ENCODE measurements at places on chromosomes 1 and 21.

GRCh38 chr1:182185842-182186756 lies 124.6 kb upstream of the ZNF648 start:
- DNase-seq = no peak

GRCh38 chr1:222240536-222241181 lies 307.2 kb downstream of the HHIPL2 start:
- DNase-seq = no peak

GRCh38 chr1:183480971-183481441 lies 8.7 kb downstream of the SMG7 start:
- no peak for DNase-seq

DNA sequence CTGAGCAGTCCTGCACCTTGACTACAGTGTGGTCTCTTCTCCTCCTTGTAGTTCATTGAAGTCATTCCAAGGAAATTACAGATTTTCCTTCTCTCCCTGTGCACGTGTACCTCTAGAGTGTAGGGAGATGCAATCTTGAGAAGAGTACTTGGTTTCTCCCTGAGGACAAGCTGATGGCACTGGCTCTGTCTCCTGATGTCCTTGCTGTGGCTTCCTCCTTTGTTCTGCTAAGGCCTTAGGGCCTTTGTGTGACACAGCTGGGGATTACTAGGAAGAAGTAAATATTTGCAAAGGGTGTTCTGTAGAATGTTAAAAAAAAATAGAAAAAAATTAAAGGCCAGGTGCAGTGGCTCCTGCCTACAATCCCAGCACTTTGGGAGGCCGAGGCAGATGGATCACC lies 66.2 kb upstream of the APOBEC4 start:
- no peak for DNase-seq

GRCh38 chr1:29410476-29410875 lies 174.2 kb downstream of the PTPRU start:
- DNase-seq = no peak

GRCh38 chr21:33587792-33588484 lies 546 bp downstream of the DONSON start:
- peak; percentile 34 for DNase-seq

GRCh38 chr21:22438428-22439086 lies 1440.3 kb downstream of the NCAM2 start:
- DNase-seq = no peak

DNA sequence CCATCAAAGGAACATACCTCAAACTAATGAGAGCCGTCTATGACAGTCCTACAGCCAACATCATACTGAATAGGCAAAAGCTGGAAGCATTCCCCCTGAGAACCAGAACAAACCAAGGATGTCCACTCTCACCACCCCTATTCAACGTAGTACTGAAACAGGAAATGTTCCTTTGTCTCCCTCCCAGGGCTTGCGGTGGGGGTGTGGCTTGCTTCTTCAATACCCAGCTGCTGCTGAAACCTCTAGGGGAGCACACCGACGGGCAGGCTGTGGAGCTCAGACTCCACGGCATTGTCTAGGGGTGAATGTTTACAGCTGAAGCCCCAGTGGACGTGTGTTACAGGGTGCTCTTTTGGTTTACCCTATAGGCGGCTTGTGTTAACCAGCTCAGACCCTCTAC lies 30.5 kb upstream of the B3GALT2 start:
- DNase-seq = no peak

- DNase-seq = no peak
Measured at GRCh38 chr1:100538913-100539835, 1.2 kb downstream of the GPR88 start.

DNA sequence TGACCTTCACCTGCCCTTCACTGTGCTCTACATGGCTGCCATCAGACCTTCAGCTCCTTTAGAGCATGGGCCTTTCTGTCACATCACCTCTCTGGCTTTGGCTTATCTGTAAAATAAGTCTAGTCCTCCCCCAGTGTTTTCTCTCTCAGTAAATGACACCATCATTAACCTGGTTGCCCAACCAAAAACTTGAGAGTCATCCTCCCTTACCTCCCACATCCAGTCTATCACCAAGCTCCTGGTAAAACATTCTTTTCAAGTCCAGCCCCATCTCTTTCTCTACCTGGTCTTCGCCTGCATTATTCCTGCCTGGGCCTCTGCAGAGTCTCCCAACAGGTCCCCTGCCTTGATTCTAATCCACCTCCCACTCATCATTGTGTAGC lies 13.1 kb downstream of the SLC26A9 start:
- no peak for DNase-seq

DNA sequence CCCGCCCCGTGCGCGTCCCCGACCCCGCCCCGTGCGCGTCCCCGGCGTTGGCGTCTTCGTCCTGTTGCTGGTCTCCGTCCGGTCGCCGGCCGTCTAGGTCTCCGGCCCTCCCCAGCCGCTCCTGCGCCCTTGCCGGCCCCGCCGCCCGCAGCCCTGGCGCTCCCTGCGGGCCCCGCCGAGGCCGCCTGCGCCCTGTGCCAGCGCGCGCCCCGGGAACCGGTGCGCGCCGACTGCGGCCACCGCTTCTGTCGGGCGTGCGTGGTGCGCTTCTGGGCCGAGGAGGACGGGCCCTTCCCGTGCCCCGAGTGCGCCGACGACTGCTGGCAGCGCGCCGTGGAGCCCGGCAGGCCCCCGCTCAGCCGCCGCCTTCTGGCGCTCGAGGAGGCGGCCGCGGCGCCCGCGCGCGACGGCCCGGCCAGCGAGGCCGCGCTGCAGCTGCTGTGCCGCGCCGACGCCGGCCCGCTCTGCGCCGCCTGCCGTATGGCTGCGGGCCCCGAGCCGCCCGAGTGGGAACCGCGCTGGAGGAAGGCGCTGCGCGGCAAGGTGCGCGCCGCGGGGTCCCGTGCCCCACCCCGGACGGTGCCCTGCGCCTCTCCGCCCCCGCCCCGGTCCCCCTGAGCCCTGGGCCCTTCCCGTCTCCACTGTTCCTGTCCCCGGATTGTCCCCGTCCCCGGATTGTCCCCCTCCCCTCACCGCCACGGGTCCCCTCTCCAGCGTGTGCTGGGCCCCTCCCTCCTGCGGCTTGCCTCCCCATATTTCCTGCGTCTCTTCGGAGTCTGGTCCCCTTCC lies at the start of gene RNF187:
TSS of gene RNF187 (plus strand) at position 47 of the 789 bp plus-strand sequence.
- DNase-seq = peak; percentile 72

- no peak for DNase-seq
Measured at GRCh38 chr1:31373897-31374486, 1.1 kb upstream of the FABP3 start.

DNA sequence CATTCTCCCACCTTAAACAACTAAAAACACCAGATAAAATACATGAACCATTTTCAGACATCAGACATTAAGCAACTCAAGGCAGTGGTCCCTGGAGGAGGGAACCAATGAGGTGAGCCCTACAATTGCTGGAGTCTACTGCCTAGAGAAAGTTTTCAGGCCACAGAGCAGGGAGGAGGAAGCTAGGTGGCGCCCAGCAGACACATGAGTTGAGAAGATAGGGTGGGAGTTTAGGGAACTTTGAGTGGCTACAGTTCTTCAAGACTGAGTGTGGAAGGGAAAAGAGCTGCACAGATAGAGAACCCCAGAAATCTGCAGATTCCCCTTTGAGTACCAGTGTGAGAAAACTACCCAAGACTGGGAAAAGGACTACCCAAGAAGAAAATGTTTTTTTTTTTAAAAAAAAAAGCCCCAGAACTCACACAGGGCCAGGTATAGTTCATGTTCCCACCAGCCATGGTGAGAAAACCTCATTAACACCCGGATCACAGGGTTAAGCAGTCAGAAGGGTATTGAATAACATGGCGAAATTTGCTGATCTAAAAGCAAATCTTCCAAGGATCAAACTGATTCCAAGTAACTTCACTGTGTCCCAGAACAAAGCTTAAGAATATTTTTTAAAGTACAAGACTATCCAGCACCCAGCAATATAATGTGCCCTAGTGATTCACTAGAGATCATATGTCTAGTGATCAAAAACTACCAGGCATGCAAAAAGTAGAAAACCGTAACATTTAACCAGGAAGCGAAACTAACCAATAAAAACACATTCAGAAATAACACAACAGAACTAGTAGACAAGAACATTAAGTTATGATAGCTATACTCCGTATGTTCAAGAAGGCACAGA lies 12.0 kb downstream of the ALDH9A1 start:
- no peak for DNase-seq

DNA sequence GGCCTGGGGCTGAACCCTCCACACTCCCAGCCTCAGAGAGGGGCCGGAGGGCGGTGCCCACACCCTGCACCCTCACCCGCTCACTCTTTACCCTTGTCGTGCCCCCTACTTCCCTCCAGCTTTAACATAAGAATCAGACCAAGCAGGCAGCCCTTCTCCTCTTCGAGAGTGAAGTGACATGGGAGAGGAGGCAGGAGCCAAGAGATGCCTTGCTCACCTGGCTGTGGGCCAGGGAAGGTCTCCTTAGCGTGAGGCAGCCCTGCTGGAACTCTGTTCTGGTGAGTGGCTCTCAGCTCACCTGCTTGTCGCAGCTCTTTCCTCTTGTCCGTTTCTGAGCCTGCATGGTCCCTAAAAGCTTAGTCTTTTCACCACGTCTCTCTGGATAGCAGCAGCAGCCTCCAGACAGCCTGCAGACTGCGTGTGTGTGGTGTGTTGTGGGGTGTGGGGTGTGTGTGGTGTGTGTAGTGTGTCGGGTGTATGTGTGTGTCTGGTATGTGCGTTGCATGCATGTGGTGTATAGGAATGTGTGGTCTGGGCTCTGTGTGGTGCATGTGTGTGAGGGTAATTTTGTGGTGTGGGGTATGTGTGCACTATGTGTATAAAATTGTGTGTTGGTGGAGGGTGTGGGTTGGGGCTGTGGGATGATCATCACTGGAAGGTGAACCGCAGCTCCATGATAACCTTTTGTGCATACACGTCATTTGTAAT lies 86.7 kb downstream of the CCDC185 start:
- no peak for DNase-seq

DNA sequence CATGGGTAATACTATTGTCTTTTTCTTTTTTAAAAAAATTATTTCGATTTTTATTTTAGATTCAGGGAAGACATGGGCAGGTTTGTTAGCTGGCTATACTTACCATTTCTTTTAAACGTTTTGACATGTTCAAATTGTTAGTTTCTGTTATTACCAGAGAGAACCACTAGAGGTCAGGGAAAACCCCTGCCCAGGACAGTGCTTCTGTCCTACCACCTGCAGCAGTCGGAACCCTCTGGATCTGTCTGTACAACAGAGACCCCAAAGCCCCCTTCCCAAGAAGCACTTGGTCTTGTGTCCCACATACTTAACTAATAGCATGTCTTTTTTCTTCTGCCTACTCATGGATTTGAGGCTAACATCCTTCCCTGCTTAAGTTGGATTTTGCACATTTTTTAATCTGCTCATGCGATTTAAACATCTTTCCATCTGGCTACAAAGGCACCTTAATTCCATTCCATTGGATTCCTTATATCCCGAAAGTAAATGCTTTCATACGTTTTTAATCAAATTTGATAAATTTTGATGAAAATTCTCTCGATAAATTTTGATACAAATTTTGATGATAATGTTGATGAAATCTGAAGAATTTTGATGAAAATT lies 10.0 kb upstream of the C1orf115 start:
- DNase-seq = peak; percentile 44

- DNase-seq = no peak
Measured at GRCh38 chr21:28480470-28480869, 512.2 kb downstream of the LTN1 start.

Data from CD4-positive, alpha-beta T cell treated with Interleukin-17A for 1 hour (primary cell).